Inflammatory macrophage treated with lipopolysaccharide for 4 hours (primary cell): ENCODE measurements at places on chromosomes 7 and 10.

- DNase-seq = no peak
Observed at GRCh38 chr7:113562242-113562641, 356.6 kb downstream of the PPP1R3A start.

DNA sequence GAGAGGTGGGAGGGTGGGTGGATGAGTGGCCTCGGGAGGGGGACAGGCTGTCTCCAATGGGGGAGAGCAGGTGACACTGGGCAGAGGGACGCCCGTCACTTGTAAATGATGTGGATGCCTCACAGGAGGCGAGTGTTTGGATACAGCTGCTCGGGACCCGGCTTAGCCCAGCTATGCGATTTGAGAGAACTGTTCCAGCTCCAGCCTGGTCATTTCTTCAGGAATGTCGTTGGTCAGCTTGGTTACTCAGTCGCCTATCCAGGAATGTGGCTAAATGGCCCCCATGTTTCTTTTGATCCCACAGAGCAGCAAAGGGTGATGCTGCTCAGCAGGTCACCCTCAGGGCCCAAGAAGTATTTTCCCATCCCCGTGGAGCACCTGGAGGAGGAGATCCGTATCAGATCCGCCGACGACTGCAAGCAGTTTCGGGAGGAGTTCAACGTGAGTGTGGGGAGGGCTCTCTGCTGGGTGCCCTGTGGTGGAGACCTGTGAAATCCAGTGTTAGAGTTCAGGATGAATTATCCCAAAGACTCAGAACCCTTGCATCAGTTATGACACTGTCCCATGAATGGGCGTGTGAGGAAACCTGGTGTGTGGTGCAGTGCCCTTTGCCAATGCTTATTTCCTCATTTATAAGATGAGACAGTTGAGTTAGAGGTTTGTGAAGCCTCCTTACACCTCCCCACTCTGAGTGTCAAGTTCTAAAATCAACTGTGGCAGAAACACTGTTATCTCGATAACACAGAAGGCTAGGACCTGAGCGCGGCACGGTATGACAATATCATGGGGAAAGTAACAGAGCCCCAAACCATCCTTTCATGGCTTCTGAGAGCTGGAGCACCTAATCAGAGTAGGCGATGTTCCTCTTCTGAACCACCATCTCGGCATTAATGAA, 76.8 kb downstream of the MKI67 start:
- peak; percentile 92 for DNase-seq

DNA sequence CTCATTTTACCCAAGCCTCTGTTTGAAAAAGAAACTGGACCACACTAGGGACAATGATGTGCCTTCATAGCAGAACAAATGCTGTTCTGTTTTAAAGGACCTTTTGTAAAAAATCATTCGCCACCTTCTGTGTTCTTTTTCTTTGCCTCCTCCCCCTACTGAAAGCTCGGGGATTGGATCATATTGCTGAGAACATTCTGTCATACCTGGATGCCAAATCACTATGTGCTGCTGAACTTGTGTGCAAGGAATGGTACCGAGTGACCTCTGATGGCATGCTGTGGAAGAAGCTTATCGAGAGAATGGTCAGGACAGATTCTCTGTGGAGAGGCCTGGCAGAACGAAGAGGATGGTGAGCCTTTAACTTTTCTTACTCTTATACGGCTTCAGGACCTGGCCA, 62.2 kb downstream of the POLL start:
- no peak for DNase-seq

GRCh38 chr10:74187237-74187636, 36.2 kb downstream of the ADK start:
- no peak for DNase-seq

DNA sequence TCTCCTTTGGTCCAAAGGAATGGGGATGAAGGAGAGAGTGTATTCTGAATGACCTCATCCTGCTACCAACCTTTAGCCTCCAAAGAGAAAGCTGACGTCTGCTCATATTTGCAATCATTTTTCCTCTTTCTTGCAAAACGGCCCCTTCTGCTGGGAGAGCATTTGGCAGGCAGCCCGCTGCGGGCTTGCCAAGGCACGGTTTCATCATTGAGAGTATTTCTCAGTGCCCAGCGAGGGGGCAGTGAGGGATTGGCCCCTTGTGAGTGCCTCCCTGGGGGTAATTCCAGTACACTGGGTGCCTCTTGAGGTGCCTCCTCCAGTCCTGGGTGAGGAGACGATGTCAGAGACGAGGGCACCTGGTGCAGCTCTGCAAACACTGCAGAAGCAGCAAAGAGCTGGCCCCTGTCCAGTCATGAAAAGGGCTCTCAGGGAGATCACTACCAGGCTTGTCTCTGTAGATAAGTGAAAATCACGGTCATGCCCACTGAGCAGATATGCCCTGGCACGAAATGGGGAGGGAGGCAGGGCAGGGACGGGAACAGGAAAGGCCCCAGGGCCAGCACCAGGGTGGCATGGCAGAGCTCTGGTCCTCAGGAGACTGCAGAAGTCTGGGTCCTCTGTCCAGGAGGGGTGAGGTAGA, 48.7 kb upstream of the SHH start:
- DNase-seq = no peak

- DNase-seq = no peak
Observed at GRCh38 chr10:129865413-129865812, 98.7 kb downstream of the EBF3 start.

- DNase-seq = no peak
Observed at GRCh38 chr7:143980746-143981510, 19.2 kb upstream of the OR6B1 start.

GRCh38 chr10:48740015-48740707, 55.5 kb downstream of the WDFY4 start:
- DNase-seq = no peak

GRCh38 chr10:7853890-7854289, 35.6 kb downstream of the TAF3 start:
- DNase-seq = no peak

DNA sequence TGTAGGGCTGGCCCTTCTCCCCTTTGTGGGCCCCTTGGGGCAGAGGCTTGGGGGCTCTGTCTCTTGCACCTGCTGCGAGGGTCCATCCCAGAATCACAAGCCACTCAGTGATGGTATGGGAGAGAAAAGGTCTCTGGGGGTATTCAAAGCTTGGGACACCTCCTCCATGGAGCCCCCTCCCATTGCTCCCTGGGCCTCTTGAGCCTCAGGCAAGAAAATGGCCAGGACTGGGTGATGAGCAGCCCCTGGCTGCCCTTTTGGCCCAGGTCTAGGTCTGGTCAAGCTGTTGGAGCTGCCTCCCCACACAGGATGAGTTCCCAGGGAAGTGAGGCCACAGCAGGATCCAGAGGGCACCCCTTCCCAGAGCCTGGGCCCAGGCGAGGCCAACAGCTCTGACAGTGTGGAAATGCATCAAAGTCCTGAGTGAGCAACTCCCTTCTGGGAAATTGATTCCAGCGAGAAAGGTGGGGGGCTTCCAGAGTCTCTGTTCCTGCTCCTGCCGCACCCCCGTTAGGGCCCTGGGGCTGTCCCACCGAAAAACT, 3.4 kb upstream of the MYL7 start:
- no peak for DNase-seq

DNA sequence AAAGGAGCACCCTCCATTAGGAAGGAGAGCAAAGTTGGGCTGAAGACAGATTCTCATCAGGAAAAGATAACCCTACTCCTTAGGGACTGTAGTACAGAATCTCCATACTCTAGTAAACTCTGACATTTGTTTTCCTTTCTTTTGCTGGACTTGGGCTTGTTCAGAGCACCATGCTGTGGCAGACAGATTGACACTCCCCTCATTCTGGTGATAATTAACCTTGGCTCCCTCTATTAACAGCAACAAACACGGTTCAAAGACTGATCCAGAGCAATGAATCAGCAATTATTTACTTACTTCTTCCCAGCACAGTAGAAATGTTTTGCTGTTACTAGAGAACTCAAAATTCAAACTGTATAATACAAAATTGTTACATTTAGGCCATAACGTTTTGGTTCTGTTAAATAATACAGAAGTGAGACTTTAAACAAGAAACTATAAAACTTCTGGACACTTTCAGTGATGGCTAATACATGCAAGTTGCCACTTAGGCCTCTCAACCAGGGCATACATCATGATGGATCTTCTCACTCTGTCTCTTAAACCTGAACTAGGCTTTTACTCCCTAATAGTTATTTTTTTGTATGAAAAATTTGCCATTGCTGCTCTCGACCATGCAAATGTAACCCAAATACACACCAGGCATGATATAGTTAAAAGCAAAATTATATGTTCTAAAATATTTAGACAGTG, 639.0 kb downstream of the IPMK start:
- DNase-seq = no peak
